ENCODE measurements at places on chromosomes 11 and 22.

DNA sequence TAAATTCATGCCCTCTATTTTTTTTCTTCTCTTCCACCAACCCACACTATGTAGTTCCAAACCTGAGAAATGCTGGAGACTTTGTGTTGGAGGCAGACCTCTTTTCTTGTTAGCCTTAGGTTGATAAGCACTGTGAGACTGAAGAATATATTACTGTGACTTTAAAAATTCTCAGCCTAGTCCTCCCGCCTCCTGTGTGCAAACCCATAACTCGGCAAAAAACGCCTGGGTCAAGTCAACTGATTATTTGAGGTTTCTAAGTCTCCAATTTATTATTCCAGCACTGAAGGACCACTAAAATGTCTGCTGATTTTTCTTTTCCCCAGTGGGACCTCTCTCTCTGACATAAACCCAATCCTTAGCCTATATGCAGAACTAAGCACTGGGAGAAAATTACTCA is 1946.0 kb upstream of the RAG2 start:
- DNase-seq: no peak

GRCh38 chr11:2790568-2790921 is 90.8 kb upstream of the KCNQ1OT1 start:
- no peak for DNase-seq

DNA sequence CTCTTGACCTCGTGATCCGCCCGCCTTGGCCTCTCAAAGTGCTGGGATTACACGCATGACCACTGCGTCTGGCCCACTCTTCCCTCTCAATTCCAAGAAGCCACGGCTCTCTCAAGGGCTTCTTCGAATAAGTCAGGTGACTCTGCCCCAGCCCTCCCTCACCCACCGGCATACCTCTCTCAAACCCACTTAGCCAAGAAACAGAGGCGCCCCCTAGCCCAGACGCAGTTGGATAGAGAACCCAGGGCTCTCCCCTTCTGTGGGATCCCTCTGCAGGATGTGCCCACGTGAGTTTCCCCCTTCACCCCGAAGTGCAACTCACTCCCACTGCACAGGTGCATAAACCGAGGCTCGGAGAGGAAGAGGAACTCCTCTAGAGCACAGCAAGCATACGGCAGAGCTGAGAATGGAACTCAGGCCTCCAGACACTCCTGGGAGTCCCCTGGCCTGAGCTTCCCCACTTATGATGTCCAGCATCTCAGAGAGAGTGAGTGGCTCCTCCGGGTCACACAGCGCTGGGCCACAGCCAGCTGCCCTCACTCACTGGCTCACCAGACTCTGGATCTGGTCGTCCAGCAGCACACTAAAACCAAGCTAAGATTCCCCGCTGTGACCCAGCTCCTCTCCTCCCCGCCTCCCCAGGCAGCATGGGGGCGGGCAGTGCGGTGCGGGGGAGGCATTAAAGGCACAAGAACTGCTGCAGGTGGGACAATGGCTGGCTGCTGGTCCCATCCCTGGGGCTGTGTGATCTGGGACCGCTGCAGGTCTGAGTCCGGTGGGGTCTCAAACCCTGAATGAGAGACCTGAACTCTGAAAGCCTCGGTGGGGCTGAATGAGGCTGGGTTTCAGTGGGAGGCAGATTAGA is 16.8 kb upstream of the RGL4 start:
- DNase-seq: no peak

DNA sequence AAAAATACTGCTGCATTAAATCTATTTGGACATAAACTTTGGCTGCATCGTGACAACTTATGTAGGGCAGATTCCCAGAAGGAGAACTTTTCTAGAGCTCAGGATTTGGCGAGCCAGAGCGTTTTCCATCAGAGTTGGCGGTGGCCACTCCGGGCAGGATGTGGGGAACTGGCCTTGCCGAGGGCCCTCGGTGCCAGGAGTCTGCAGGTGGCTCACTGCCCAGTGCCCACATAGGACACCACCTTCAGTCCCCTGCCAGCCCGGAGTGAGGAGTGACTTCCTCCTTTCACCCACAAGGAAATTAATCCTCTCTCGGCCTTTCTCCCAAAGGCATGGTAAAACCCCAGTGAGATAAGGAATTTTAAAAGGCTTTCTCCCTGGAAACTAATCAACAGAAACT is 1.6 kb upstream of the LGALS2 start:
- no peak for DNase-seq

GRCh38 chr11:62479631-62480201 is 60.9 kb downstream of the SCGB1A1 start:
- DNase-seq: no peak

GRCh38 chr22:44686873-44687600 is 15.0 kb upstream of the PRR5 start:
- DNase-seq: no peak

DNA sequence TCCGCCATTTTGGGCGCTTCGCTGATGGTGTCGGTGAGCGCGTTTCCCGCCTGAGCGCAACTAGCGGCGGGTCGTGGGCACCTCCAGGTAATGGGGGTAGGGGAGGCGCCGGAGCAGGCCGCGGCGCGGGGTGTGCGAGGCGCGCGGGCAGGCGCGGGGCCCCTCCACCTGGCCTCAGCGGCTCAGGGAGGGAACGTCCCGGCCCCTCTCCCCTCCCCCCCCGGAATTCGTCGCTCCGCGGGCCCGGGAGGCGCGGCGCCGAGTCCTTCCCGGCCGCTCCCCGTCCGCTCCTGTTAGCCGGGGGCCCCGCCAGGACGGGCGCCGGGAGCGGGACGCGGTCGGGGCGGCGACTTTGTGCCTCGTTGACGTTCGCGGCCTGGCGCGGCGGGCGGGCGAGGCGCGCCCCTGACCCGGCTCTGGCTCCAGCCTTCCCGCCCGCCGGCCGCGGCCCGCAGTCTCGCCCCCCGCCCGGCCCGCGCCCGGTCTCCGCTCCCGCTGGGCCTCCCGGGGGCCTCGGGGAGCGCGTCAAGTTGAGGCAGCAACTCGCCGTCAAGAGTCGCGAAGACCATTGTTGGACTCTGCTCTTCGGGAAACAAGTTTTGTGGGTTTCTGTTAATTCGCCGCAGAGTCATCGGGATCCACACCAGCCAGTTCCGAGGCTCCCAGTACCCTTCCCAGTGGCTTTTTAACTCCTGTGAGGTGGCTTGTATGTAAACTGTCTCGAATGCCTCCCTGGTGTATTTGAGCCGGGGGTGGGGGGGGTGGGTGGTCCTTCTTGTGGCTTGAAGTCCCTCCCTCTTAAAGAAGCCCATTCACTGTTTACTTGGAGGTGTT is at the start of gene PPP6R3:
PPP6R3 (plus strand) TSS at position 12 of the 834 bp plus-strand sequence. CDS start 76,913 bp downstream, outside the sequence.
- peak; percentile 45 for DNase-seq

DNA sequence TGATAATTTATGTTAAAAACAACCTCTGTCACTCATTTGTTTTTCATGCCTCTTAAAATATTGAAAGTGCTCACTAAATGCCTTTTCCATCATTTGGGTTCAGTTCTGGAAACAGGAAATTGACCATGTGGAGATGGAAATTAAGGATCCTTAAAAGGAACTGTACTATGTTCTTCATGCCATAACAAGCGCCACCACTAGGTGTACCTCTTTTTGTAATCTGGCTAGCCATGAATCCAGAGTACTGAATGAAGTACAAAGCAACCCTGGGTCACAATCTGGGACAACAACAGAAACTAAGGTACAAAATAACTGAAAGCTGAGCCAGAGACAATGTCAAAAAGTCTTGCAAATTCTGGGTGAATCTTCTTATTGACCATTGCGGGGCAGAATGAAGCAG is 559.1 kb downstream of the FAM181B start:
- no peak for DNase-seq

DNA sequence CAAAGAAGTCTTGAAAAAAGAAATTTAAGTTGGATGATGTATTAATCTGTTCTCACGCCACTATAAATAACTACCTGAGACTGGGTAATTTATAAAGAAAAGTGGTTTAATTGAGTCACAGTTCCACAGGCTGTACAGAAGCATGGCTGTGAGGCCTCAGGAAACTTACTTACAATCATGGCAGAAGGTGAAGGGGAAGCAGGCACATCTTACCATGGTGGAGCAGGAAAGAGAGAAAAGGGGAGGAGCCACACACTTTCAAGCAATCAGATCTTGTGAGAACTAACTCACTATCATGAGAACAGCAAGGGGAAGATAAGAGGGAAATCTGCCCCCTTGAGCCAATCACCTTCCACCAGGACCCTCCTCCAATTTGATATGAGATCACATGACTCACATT is 65.7 kb upstream of the AMOTL1 start:
- DNase-seq: no peak

DNA sequence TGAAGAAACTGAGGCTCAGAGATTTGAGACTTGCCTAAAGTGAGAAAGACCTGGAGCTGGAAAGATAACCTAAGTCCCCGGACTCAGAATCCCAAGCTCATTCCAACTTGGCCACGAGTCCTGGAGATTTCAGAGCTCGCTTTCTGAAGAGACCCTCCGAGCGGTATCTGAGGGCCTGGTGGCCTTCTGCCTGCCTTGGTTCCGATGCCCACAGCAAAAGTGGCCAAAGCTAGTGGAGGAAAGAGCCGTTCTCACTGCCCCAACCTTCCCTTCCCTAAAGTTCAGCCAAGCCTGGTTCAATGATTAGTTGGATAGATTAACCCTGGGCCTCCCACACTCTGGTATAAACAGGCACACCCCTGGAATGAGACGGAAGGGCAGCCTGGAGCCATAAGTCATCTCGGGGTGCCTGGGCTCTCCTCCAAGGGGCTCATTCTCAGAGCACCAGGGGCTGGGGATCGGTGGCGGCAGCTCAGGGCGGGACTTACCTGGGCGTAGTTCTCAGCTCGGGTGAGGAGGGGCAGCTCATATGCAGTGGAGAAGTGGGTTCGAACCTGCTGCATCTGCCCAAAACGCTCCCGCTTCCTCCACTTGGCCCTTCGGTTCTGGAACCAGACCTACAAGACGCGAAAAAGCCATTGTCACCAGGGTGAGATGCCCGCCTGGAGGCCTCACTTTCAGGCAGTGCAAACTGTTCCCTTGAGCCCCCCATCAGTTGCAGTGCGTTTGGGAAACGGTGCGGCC is 42.8 kb downstream of the ALX4 start:
- DNase-seq: no peak

DNA sequence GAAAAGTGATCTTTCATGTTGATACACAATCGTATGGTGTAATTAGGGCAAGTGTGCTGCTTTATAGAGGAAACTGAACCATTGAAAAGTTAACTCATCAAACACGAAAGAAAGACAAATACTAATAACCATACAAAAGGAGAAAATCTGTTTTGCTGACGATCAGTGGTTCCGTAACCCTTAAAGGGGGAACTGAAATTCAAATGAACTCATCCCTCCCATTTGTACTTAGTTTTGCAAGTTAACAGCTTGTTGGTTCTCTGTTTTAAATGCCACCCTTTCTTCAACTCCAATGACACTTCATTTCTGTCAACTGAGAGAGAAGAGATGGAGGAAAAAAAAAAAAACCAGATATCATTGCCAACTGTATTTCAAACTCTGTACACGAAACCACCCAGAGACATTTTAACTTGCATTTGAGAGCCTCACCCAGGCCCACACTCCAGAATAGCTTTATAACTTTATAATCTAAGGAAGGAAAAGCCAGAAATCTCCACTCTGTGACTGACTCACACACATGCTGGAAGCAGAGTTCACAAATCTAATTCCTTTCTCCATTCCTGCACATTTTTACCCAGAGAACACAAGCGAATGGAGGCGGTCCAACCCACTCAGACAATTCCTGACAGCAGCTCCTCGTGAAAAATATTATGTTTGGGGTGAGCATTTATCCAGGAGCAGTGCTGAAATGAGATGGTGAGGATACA is 17.4 kb upstream of the CSNK2A3 start:
- DNase-seq: no peak

DNA sequence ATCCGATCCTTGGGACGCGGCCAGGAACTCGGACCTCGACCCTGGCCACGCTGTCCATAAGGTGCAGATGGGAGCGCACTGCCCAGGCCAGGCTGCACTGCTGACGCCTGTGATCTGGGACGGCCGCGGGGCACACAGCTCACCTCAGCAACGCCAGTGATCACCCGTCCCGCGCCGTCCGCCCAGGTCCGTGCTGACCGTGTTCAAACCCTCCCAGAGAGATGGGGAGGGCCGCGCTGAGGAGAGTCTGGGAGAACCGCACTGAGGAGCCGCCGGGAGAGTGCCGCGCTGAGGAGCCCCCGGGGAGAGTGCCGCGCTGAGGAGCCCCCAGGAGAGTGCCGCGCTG is 636 bp downstream of the KCNQ1OT1 start:
- DNase-seq: no peak

- DNase-seq: no peak
These were observed 174.5 kb downstream of the CEP164 start for GRCh38 chr11:117502015-117502778.

DNA sequence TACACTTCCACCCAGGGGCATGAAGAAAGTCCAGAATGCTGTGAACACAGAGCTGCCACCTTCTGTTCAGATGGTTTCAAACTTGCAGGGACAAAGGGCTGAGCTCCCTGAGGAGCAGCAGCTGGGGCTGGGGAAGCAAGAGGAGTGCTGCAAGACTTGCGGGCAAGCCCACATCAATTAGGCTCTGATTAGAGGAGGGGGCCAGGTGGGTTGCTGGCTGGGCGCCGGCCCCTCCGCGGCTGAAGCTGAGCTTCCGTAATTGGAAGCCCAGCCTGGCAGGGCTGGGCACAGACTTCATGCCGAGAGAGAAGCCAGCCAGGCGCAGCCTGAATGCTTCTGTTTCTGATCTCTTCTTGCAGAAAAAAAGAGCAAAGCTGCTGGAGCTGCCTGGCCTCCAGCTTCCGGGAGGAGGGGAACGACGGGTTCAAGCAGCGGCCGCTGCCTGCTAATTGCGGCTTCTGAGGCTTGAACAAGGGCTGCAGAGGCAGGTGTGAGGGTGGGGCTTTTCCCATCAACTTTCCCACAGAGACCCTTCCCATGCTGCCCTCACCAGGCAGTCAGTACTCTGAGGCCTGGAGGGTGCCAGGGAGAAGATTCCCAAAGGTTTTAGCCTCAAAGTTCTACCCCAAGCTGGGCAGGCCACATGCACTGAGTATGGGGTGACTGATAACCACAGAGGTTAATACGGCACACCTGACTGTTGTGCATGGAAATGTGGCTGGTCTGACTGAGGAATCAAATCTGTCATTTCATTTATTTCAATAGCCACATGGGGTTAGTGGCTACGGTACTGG is 91.1 kb upstream of the LMO1 start:
- DNase-seq: peak; percentile 20

DNA sequence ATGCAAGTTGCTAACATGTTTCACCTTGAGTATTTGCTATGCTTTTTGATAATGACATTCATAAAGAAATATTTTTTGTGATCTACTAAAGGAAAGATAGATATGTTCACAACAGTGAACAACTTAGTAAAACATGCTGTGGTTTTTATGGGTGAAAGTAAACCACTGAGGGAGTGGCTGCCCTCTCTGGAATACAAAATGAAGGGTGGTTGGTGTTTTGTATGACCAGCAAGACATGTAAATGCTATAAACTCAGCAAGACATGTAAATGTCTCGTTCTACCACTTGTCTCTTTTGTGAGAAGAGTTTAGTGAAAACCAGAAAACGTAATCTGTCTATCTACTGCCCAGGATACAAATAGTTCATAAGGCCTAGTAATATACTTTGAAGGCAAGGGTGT is 7.6 kb upstream of the AMPD3 start:
- DNase-seq: no peak

GRCh38 chr11:84829162-84829561 is 798.0 kb downstream of the DLG2 start:
- DNase-seq: no peak

- DNase-seq: no peak
These were observed 2.6 kb upstream of the OR52W1 start for GRCh38 chr11:6196396-6196795.

GRCh38 chr22:39592081-39593065 is 21.8 kb downstream of the CACNA1I start:
- DNase-seq: no peak

- DNase-seq: peak; percentile 86
These were observed 2.1 kb downstream of the WEE1 start for GRCh38 chr11:9575260-9576240.
